ENCODE measurements at places on chromosomes 6 and 20.

DNA sequence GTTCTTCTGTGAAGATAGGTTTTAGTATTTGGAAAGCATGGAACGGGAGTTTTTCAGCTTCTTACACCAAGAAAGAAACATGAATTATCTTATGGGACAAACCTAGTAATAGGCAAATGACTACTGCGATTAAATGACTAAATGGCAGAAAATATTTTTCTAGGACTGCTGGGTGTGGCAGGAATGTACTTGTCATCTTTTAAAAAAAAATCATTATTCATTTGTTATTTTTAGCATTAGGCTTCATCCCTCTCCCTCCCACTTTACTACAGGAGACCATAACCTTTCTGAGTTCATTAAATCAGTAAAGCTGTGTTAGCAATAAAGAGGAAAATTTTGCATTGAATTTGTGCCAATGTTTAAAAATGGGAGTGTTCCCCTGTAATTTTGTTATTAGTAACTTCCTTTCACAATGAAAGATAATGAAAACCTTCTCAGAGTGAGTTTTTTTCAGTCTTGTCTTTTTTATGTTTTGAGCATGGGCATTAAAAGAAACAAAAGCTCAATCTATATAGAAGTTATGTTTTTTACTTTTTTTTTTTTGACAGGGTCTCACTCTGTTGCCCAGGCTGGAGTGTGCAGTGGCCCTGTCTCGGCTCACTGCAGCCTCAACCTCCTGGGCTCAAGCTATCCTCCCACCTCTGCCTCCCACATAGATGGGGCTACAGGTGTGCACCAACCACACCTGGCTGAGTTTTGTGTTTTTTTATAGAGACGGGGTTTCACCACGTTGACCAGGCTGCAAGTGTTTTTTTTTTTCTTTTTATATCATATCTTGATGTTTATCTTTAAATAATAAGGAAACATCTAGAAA, 105.6 kb upstream of the CLDN20 start:
- no peak for DNase-seq

DNA sequence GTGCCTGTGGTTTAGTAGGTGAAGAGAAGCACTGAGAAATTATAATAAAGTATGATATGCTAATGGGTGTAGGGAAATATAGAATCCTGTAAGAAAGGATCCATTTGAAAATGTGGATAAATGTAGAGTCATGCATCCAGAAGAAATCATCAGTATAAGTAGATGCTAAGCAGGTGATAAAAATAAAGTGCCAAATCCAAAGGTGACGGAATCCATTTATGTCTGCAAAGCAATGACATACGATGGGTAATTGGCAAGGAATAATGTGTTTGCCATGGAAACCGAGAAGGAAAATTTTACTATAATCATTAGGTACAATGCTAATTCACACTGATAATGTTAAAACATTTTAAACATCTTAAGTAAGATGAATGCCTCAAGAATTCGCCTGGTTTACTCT, 163.0 kb downstream of the OPN5 start:
- no peak for DNase-seq

- DNase-seq = no peak
Observed at GRCh38 chr6:68978411-68978810, 343.3 kb downstream of the ADGRB3 start.

DNA sequence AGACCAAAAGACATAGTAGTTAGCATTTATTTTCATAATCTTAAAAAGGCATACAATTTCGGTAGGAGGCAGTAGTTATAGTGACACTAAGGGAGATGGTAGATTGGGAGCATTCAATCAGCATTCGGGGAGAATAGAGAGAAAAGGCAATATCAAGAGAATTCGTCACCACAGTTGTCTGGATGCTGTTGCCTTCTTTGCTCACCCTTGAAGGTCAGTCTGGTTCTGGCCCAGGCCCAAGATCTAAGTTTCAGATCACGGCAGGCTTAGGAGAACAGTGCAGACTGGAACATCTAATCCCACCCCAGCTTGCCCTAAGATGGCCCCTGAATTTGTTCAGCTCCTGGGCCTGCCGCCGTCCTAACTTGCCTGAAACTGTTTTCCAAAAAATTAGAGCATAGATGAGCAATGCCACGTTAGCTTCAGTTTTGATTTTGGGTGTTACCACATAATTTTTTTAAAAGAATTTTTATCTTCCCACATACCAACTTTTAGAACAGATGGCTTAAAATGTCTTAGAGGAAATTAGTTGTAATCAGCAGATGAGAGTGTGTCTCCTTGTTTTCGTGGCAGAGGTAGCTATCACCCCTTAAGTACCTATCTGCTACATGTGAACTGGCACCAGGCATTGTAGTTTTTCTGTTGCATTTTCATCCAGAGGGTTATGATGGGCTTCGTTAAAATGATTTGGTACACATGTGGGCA, 8.3 kb upstream of the CEP85L start:
- no peak for DNase-seq

DNA sequence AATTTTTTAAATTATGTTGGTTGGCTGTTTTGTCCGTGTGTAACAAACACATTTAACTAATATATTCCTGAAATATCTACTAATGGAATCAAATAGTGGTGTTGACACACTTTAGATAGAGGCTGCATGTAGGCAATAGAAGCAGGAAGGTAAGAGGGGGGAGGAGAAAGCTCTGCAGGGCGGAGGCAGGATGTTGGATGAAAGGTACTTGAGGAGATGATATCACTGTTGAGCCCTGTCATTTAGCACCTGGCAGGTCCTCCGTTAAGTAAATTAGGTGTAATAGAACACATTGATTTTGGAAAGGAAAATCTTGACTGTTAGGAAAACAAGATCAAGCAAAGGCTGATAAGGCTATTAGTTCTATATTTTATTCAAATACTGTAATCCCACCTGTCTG, 618.7 kb downstream of the PKHD1 start:
- DNase-seq = no peak

DNA sequence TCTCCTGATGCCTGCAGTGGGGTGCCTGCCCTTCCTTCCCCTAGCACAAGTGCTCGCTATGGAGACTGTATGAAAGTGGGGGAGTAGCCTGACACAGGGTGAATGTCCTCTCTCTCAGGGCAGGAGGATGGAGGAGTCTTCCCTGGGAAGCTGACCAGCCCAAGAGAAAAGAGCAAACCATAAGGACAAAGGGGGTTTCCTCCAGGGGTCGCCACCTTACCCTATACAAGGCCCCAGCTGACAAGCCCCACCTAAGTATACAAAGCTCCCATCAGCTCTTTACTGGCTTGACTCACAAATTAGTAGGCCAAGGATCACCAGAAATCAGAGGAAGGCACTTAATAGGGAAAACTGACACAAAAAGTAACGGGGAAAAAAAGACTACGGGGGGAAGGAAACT, 54.1 kb downstream of the PLAGL1 start:
- no peak for DNase-seq

- no peak for DNase-seq
Observed at GRCh38 chr20:19621072-19621471, 137.0 kb upstream of the RIN2 start.

DNA sequence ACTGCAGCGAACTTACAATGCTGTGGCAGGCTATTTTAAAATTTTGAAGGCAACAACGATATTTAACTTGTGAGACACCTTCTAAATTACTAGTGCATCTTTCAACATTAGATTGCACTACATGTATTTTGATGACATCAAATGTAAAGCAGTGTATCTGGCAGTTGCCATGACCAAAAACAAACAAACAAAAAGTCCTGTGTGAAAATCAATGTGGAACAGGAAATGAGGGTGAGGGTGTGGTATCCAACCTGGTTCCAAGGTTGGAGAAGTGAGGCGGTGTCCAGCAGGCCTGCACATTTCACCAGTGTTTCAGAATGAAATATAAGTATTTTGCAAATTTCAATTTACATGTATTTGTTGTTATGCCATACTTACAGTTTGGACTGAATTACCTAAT, 112.0 kb downstream of the LAMP5 start:
- DNase-seq = no peak
